ENCODE measurements at places on chromosomes 16 and 17.

DNA sequence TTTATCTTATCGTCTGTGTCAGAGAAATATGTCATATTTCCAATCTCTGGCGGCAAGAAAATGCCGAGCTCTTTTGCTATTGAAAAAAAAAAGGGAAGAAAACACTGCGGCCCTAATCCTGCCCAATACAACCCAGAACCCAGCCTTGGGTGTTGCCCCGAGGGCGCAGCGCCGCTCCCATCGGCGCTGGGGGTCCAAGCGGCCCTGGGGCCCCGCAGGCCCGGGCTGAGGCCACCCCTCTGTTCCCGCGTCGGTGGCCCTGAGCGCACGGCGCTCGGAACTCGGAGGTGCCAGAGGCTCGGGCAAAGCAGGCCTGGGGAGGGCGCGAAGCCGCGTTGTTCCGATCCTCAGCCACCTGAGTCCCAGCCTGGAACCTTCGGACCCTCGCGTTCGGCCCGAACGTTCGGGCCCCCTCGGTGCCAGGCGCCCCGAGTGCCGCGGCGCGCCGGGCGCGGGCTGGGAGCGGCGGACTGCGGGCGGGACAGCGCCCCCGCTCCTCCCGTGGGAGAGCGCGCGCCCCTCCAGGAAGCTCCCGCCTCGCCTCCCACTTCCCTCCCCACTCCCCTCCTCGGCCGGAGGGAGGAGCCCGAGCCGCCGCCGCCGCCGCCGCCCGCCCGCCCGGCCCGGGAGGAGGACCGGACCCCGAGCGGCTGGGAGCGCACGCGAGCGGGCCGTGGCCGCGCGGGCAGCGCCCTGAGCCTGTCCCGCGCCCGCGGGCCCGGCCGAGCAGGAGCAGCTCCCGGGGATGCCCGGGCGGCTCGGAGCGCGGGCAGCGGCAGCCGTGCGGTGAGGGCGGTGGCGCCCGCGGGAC lies at the start of gene CPNE2:
Gene CPNE2, plus strand, starts transcription at position 609 of the 811 bp plus-strand sequence. CDS start 18,160 bp downstream, outside the sequence.
- peak; percentile 78 for DNase-seq

DNA sequence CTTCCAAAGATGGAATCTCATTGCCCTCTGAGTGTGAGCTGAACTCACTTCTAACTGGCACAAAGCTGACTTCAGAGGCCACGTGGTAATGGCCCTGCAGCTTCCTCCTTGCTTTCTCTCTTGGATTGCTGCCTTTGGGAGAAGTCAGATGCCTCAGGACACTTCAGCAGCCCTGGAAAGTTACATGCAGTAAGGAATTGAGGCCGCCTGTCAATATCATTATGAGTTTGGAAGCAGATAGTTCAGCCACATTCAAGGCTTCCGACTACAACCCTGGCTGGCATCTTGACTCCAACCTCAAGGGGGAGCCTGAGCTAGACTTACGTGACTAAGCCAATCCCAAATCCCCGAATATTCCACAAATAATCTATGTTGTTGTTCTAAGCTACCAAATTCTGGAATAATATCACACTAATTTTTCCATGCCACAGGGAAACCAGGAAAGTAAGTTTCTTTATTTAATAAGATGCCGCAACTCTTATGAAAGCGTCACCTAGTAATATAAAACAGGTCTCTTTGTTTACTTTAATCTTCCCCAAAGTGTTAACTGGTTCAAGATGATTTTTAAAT lies 13.6 kb downstream of the CEP20 start:
- peak; percentile 49 for DNase-seq

- DNase-seq, result no peak
Observed at GRCh38 chr17:82458885-82459424, 414 bp downstream of the NARF start.

DNA sequence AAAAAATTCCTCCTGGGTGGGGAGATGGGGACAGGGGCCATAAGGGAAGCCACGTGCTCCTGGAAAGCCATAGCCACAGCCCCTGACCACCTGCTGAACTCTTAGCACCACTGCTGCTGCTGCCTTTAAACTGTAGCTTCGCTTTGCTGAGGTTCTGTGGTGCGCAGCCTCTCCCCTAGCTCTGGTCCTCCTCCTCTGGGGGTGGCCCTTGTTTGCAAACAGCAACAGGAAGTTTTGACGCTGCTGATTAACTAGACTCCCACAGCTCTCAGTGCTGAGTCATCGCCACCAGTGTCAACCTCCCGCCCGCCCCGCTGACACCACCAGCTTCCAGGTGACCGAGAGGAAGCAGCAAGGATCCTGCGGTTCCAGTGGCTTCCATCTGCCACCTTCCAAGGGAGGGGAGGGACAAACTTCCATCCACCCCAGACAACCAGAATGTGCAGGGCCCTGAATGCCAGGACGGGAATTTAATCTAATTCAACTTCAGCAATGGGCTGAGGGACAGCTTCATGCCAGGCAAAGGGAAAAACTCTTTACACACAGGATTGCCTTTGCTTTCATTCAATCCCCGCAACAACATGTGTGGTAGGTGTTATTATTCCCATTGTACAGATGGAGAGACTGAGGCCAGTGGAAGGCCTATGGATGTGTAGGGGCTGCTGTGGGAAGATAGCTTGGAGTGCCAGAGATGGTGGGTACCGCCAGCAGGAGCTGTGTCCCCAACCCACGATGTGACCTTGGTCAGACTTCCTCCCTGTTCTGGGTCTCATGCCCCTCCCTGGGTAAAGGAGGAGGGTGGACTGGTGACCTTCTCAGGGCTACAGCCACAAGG lies 8.1 kb upstream of the KIFC3 start:
- peak; percentile 64 for DNase-seq

DNA sequence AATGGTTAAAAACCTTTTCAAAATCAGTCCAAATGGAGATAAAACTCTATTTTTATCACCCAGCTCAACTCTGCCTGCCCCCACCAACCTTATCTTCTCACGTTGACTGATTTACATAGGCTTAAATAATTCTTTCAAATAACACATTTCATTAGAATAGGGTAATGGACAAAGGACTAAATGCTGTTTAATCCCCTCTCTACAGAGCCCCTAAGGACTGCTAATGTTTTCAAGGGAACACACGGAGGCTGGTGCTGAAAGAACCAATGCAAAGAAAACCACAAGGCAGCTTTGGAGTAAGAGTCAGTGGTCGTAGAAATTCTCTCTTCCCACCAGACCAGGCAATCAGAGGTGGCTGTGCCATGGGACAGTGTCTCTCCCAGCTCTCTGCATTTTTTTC lies 445.7 kb upstream of the MAF start:
- DNase-seq, result no peak

- no peak for DNase-seq
Observed at GRCh38 chr17:47257651-47258339, 4.2 kb downstream of the ITGB3 start.

- no peak for DNase-seq
Observed at GRCh38 chr16:84589975-84590719, 27.7 kb downstream of the COTL1 start.

DNA sequence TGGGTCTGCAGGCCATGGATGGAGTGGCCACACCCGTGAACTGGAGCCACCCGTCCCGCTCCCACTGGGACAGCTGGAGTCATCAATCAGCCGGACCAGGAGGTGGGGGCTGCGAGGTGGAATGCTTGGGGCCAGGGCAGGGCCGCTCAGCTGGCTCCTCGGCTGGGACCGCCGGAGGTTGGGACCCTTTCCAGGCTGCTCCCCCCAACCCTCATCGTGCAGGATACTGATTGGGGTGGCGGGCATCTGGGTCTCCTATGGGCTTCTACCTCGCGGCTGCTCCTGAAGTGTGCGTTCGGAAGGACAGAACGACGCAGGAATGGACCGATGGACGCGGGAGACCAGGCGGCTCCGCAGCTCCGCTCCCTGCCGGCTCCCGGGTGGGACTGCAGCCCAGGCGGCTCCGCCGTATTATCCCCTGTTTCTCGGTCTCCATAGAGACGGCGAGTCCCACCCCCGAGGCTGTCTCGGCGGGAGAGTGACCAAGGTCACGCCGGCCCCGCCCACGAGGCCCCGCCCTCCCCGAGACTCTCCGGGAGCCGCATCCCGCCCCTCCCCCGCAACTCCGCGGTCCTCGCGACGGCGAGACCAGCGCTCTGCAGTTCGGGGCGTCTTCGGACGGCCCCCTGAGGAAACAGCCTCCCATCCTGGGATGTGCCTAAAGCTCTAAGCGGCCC lies at the start of gene TPPP3:
Gene TPPP3, minus strand, starts transcription at position 388 of the 677 bp plus-strand sequence. CDS start 2,387 bp downstream, outside the sequence.
- DNase-seq, result peak; percentile 92

- DNase-seq, result no peak
Observed at GRCh38 chr16:75074920-75075687, 41.5 kb downstream of the LDHD start.

DNA sequence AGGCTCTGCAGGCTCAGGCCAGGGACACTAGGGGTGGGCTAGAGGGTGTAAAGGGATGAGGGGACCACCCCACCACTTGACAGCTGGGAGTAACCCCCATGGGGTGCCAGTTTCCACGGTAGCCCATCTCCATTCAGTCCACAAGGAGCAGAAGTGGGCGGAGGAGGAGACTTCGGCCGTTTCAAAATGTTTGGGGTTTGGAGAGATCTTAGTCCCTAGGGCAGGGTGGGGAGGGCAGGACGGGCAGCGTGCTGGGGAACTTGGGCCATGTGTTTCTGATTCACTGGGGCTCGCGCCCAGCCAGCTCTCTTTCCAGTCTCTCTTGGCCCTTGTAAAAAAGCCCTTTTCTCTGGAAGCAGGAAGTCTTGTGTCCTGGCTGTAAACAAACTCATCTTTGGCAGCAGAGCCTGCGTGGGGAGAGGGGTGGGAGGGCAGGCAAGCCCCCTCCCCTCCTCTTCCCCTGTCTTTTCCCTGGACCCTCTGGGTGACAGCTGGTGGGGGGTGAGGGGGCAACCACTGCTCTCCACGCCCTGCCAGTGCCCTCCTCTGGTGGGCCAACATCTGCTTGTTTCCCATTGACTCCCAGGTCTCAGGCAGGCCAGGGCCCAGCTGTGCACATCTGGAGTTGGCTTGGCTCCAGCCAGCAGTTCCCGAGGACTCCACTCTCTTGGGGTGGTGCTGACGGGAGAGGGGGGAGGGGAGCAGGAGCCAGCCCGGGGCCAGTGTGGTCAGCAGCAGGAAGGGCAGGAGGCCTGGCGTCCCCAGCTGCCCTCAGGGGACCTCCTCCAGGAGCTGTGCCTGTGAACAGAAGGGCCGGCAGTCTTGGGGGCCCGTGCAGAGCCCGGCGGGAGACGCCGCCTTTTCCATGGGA lies 8.1 kb downstream of the CYGB start:
- no peak for DNase-seq

DNA sequence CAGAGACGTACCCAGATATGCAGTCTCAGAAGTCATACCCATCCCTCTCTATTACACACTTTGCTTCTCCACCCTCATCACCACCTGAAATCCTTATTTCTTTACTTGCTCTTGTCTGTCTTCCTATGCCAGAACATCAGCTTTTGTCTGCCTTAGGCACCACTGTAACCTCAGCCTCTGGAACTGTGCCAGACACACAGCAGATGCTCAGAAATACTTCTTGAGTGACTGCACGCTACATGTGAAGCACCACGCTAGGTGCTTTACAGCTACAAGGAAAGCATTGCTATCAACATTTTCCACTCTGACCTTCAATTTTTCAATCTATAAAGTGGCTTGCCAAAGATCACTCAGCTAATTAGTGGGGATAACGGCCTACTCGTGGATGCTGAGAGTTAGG lies 226.8 kb downstream of the CHD9NB start:
- no peak for DNase-seq

DNA sequence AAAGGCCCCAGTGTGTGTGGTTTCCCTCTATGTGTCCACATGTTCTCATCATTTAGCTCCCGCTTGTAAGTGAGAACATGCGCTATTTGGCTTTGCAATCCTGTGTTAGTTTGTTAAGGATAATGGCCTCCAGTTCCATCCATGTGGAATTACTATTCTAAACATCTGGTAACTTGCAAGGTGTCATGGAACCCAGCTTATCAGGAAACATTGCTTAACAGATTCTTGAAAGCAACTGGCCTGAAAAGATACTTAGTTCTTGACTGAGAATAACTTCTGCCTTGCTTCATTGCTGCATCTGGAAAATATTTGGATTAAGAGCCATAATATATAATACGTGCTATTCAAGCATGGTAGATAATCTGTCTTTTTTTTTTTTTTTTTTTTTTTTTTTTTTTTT lies 27.8 kb downstream of the PAFAH1B1 start:
- no peak for DNase-seq

GRCh38 chr16:57998486-57998885 lies 2.0 kb downstream of the ZNF319 start:
- DNase-seq, result no peak

- no peak for DNase-seq
Observed at GRCh38 chr16:3047387-3047720, 993 bp downstream of the MMP25 start.

GRCh38 chr16:11257131-11257938 lies 1.3 kb upstream of the SOCS1 start:
- peak; percentile 85 for DNase-seq

Data from HuH-7 (cell line).